Neural crest cell (in vitro differentiated cells): ENCODE measurements at places on chromosomes 2 and 18. TPM values are rescaled to one million over a fixed set of nuclear protein-coding genes. Genes with fewer than 3 reads are reported as not detected.

- no peak overlapping the region for H3K27ac ChIP-seq
- no peak for DNase-seq
- no peaks in the 10 kb centered on the region for H3K36me3 ChIP-seq
- H3K27me3 ChIP-seq: no peaks in the 10 kb centered on the region
These were observed 259.5 kb downstream of the EPHA4 start for GRCh38 chr2:221312634-221313033.

- H3K4me1 ChIP-seq: peaks cover 48% of the 10 kb centered on the region
- peaks cover 46% of the 10 kb centered on the region for H3K27me3 ChIP-seq
- H3K4me3 ChIP-seq: peak overlapping the region; percentile 86
- peak overlapping the region; percentile 92 for H3K27ac ChIP-seq
- H3K36me3 ChIP-seq: no peaks in the 10 kb centered on the region
- peak; percentile 21 for DNase-seq
These were observed 697 bp downstream of the ITGA4 start for GRCh38 chr2:181457741-181458425.

NT5C1B gene
- total RNA-seq: not detected in 2 replicates

DNA sequence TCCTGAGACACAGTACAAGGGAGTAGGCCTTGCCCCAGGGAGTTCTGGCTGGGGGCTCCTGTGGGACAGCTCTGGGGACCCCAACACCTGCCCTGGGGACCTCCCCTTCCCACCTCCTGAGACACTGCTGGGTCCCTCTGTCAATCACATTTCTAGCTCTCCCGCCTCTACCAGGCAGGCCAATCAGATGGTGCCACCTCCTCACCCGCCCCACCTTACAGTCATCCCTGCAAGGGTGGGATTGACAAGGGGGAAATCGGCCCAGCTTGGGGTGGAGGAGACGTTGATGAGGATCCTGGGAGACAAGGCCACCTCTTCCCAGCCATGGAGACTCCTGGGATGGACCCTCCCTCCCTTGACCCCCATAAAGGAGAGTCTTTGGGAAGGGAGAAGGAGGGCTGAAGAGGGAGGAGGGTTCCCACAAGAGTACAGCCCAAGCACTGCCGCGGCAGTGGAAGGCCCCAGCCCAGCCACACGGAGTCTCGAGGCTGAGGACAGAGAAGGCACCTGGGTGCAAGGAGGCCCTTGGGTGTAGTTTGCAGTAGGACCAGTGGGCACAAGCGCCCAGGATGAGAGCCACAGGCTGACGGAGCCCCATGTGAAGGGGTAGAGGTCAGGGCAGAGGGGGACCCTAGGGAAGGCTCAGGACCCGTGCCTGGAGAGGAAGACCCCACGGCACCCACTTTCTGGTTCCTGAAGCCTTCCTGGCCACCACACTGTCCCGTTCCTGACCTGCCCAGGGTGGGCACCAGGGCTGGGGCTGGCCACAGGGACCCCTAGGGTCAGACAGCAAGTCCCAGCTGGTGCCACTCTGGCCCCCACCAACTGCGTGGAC, 109.9 kb upstream of the OTOS start:
- no peaks in the 10 kb centered on the region for H3K36me3 ChIP-seq
- H3K27me3 ChIP-seq: no peaks in the 10 kb centered on the region
- peak overlapping the region; percentile 43 for H3K27ac ChIP-seq
- H3K4me3 ChIP-seq: peak overlapping the region; percentile 62
- DNase-seq: peak; percentile 1

DNA sequence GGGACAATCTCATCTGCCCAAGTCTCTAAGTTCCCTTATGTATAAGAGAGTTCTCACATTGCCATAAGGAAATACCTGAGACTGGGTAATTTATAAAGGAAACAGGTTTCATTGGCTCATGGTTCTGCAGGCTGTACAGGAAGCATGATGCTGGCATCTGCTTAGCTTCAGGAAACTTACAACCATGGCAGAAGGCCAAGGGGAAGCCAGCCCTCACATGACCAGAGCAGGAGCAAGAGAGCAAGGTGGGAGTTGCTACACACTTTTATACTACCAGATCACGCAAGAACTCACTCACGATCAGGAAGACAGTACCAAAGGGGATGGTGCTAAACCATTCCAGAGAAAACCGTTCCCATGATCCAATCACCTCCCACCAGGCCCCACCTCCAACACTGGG, 73.9 kb downstream of the PRKRA start:
- H3K4me3 ChIP-seq: no peak overlapping the region
- H3K4me1 ChIP-seq: no peaks in the 10 kb centered on the region
- H3K36me3 ChIP-seq: peaks cover 5% of the 10 kb centered on the region
- no peak overlapping the region for H3K27ac ChIP-seq

DNA sequence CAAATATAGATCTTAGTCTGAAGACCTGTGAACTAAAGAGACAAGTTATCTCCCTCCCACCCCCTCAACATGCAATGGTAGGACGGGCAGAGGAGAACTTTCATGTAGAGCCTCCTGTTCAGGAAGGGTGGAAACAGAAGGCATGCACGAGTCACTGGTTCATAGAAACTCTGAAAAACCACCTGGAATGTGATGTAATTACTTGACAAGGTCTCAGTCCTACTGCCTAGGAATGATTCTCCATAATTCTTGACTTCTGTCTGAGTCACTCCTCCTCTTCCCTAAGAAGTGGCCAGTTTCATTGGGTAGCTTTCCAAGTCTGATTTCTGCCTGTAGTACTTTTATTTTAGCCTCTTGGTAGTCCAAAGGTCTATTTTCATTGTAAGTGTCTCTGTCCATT, 277.3 kb downstream of the PTPRM start:
- H3K4me3 ChIP-seq: no peak overlapping the region
- peaks cover 7% of the 10 kb centered on the region for H3K4me1 ChIP-seq
- H3K27ac ChIP-seq: no peak overlapping the region
- no peak for DNase-seq

- DNase-seq: no peak
- H3K27ac ChIP-seq: no peak overlapping the region
- H3K4me3 ChIP-seq: no peak overlapping the region
- H3K4me1 ChIP-seq: peaks cover 11% of the 10 kb centered on the region
- no peaks in the 10 kb centered on the region for H3K36me3 ChIP-seq
These were observed 35.0 kb downstream of the TMEFF2 start for GRCh38 chr2:192159736-192160135.

DNA sequence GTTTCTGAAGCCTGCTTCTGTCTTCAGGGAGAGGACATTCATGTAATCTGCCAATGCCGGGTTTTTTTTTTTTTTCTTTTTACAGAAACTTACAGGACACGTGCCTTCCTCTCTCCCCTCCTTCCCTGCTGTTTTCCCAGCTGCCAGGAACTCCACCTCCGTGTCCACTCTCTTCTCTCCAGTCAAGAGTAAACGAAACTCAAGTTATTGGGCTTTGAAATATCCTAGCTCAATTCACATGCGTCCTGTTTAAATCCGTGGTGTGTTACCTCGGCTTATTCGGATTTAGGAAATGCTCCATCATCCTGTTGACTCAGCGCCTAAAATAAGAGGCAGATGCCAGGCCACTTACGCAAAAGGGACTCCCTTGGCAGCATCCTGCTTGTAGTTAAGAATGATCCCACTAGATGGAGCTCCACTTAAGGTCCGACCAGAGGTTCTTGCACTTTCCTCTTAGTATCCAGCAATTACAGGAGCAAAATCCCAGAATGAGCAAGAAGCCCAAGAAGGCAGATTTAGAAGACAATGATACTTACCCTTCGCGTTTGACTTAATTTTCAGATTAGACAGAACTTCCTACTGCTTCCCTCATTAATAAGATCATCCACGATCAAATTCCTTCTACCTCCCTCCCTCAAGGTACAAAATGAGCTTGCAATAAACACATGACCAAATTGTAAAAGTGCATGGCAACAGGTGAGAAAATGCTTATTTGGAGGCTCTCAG, 97.2 kb upstream of the ZCCHC2 start:
- H3K36me3 ChIP-seq: no peaks in the 10 kb centered on the region
- peak overlapping the region; percentile 64 for H3K4me3 ChIP-seq
- no peak overlapping the region for H3K27ac ChIP-seq
- peaks cover 12% of the 10 kb centered on the region for H3K4me1 ChIP-seq

DNA sequence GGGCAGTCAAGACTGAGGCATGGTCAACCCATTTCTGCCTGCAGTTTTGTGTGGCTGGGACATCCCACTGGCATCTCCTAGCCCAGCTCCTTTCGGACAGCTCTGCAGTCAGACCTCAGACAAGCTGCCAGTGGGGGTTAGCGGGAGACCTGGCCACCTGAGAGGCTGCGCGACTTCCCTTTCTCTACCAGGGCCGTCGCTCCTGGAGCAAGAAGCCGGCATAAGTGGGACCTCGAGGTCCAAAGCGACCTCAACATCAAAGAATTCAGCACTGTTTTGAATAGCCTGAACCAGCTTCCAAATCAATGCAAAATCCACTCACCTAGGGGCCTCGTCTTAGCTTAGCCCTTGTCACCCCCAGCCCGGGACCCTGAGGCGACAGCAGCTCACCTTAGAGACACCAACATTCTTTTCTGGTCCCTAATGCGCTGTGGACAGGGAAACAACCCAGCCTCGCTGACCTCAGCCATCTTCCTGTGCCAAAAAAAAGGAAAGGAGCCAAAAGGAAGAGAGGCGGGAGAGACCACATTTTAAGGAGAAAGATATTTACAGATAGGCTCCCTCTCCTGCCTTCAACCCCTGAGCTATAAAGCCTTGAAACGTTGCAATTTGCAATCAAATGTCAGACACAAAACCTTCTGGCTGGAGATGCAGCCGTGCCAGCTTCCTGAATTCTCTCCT, 81.2 kb downstream of the GFPT1 start:
- peaks cover 14% of the 10 kb centered on the region for H3K4me1 ChIP-seq
- H3K27ac ChIP-seq: no peak overlapping the region
- no peak for DNase-seq
- H3K4me3 ChIP-seq: peak overlapping the region; percentile 69

- H3K27me3 ChIP-seq: no peaks in the 10 kb centered on the region
- DNase-seq: no peak
- peak overlapping the region; percentile 90 for H3K4me3 ChIP-seq
- peaks cover 64% of the 10 kb centered on the region for H3K4me1 ChIP-seq
- H3K36me3 ChIP-seq: no peaks in the 10 kb centered on the region
- H3K27ac ChIP-seq: peak overlapping the region; percentile 73
These were observed 2.0 kb downstream of the PHLPP1 start for GRCh38 chr18:62717169-62717924.

- DNase-seq: no peak
- H3K4me3 ChIP-seq: no peak overlapping the region
- no peaks in the 10 kb centered on the region for H3K27me3 ChIP-seq
- H3K27ac ChIP-seq: no peak overlapping the region
- no peaks in the 10 kb centered on the region for H3K36me3 ChIP-seq
These were observed 15.9 kb upstream of the CRIM1 start for GRCh38 chr2:36339607-36340218.

GRCh38 chr2:113089916-113090315, 22.1 kb downstream of the IL1F10 start:
- DNase-seq: no peak
- no peak overlapping the region for H3K4me3 ChIP-seq
- H3K4me1 ChIP-seq: no peaks in the 10 kb centered on the region
- no peak overlapping the region for H3K27ac ChIP-seq
- H3K27me3 ChIP-seq: peaks cover 20% of the 10 kb centered on the region
- H3K36me3 ChIP-seq: no peaks in the 10 kb centered on the region

COL4A4 gene
- total RNA-seq: 0.16 and 0.19 TPM in 2 replicates

SPATA3 gene
- not detected in 2 replicates for total RNA-seq

KCNG2 gene
- total RNA-seq: not detected in 2 replicates

GRCh38 chr2:172047566-172048507, 37.5 kb upstream of the DLX1 start:
- no peak overlapping the region for H3K4me3 ChIP-seq
- H3K27ac ChIP-seq: no peak overlapping the region
- H3K27me3 ChIP-seq: no peaks in the 10 kb centered on the region
- H3K36me3 ChIP-seq: no peaks in the 10 kb centered on the region

NTSR2 gene
- not detected in 2 replicates for total RNA-seq

- H3K4me1 ChIP-seq: no peaks in the 10 kb centered on the region
These were observed 94.4 kb downstream of the LYPD6B start for GRCh38 chr2:149132901-149133300.

FANCL gene
- total RNA-seq: 39.4 and 43.4 TPM in 2 replicates

- no peaks in the 10 kb centered on the region for H3K27me3 ChIP-seq
- no peak overlapping the region for H3K27ac ChIP-seq
- H3K36me3 ChIP-seq: no peaks in the 10 kb centered on the region
- no peak overlapping the region for H3K4me3 ChIP-seq
These were observed 322.1 kb upstream of the CHAC2 start for GRCh38 chr2:53445383-53446070.

CTDSP1 gene
- total RNA-seq: 46.4 TPM in 2 replicates

PLCL1 gene
- total RNA-seq: 0.32 and 0.72 TPM in 2 replicates

DNA sequence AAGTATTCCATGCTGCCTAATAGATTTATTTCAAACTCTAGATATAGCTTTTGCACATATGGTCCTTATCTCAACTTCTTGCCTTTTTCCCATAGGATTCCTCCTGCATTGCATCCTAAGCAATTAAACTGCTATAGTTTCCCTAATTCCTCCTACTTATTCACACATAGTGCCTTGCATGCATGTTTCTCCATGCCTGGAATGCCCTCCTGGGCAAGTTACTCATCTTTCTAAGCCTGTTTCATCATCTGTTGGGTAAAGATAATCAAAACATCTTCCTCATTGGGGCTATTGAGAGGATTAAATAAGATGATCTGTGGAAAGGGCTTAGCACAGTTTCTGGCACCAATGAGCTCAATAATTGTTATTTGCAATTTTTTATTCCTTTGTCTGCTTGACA, 726.5 kb downstream of the SLC4A3 start:
- no peak overlapping the region for H3K27ac ChIP-seq
- H3K27me3 ChIP-seq: peaks cover 2% of the 10 kb centered on the region
- no peak for DNase-seq
- no peak overlapping the region for H3K4me3 ChIP-seq

ANKMY1 gene
- total RNA-seq: 13.0 and 15.9 TPM in 2 replicates

DCDC2C gene
- total RNA-seq: not detected in 2 replicates

DNA sequence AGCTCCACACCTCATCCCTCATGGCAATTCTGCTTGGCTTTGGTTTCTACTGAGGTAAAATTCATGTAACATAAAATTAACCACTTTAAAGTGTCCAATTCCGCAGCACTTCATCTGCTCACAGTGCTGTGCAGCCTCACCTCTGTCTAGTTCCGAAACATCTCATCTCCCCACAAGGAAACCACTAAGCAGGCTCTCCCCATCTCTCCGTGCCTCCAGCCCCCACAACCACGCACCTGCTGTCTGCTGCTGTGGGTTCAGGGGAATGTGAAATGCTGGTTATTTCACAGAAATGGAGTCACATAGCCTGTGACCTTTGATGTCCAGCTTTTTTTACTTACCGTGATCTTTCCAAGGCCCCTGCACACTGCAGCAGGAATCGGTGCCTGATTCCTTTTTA, 7.7 kb upstream of the GPC1 start:
- no peak overlapping the region for H3K4me3 ChIP-seq
- H3K27me3 ChIP-seq: peaks cover 3% of the 10 kb centered on the region
- no peak overlapping the region for H3K27ac ChIP-seq
- H3K4me1 ChIP-seq: peaks cover 14% of the 10 kb centered on the region
- no peaks in the 10 kb centered on the region for H3K36me3 ChIP-seq
- DNase-seq: no peak

GRCh38 chr2:73937899-73938298, 11.2 kb downstream of the DGUOK start:
- H3K4me3 ChIP-seq: no peak overlapping the region
- no peak for DNase-seq
- H3K4me1 ChIP-seq: peaks cover 7% of the 10 kb centered on the region

NGEF gene
- 0.96 and 1.5 TPM in 2 replicates for total RNA-seq
